NCI-H1436 (cell line): ENCODE measurements at places on chromosomes 11 and 22.
A peak's percentile ranks its signal among the peaks of the same experiment; 100 is the strongest.

- no peak for DNase-seq
Measured at GRCh38 chr11:95086836-95087570, 2.6 kb upstream of the ENDOD1 start.

DNA sequence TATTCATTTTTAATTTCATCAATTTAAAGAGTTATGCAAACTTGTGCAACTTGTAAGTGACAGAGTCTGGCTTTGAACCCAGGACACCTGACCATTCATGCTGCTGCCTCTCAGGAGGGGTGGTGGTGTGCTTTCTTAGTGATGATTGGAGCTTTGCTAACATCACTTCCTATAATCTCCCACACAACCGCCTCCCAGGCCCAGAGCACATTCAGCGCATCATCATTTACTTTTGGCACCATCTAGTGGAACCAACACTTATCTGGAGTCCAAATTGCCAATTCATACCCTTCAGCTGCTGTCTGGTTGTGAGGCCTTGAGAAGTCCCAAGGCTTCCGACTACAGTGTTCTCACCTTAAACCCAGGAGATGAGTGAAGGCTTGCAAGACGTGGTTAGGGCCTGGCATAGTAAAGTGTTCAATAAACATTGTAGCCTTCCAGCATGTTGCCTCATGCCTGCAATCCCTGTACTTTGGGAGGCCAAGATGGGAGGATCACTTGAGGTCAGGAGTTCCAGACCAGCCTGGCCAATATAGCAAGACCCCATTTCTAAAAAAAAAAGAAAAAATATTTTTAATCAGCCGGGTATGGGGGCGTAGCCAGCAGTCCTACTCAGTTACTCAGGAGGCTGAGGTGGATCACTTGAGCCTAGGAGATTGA lies 1.1 kb upstream of the TTLL1 start:
- DNase-seq = peak; percentile 44

DNA sequence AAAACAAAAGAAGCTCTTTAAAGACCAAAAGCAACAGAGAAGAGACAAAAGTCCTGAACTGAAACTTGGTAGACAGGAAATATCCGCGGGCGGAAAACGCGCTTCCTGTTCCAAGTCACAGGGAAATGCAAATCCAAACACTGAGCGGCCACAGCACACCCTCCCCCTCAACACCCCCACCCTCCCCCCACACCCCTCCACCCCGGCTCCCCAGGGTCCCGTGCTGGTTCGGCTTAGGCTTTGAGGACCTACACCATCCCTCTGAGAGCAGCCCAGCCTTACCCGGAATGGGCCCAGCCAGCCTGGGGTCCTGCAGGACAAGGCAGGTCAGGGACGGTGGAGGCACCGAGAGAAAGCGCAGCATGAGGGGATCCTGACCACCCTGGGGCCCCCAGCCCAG lies 160.4 kb downstream of the BRD1 start:
- no peak for DNase-seq

- no peak for DNase-seq
Measured at GRCh38 chr11:86500500-86501140, 125.9 kb downstream of the CCDC81 start.

DNA sequence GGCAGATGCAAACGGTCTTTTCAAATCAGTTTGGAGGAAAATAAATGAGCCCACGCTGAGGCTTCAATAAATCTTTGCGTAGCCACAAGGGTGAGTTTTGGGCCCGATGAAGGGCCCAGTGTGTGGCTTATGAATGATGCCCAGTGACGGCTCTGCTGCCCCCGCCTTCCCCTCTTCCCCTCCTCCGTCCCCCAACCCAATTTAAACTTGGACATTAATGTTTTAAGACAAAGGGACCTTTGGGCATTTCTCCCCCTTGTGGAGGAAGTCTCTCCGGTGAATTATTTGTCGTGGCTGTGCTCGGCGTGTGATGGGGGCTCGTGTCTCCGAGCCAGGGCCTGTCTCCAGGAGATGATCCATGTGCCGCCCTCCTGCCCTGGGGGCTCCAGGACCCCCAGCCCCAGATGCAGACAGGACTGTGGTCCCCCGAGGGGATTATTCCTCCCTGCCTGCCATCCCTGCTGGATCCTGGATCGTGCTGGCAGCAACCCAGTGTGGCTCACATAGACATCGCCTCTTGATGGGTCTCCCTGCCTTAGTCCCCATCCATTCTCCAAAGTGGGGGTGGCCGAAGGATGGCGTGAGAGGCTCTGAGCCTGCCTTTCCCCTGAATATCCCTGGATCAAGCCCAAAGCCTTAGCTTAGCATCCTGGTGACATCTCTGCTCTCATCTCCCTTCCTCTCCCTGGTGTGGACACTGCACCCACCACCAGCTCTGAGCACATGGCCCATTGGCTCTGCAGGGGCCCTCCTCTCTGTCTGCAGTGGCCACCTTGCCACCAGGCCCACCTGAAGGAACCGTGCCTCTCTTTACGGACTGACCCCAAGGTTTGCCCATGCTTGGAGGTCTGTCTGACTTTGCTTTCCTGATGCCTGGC lies 56.4 kb downstream of the SMIM38 start:
- no peak for DNase-seq

- no peak for DNase-seq
Measured at GRCh38 chr11:95149651-95150364, 60.2 kb downstream of the ENDOD1 start.

DNA sequence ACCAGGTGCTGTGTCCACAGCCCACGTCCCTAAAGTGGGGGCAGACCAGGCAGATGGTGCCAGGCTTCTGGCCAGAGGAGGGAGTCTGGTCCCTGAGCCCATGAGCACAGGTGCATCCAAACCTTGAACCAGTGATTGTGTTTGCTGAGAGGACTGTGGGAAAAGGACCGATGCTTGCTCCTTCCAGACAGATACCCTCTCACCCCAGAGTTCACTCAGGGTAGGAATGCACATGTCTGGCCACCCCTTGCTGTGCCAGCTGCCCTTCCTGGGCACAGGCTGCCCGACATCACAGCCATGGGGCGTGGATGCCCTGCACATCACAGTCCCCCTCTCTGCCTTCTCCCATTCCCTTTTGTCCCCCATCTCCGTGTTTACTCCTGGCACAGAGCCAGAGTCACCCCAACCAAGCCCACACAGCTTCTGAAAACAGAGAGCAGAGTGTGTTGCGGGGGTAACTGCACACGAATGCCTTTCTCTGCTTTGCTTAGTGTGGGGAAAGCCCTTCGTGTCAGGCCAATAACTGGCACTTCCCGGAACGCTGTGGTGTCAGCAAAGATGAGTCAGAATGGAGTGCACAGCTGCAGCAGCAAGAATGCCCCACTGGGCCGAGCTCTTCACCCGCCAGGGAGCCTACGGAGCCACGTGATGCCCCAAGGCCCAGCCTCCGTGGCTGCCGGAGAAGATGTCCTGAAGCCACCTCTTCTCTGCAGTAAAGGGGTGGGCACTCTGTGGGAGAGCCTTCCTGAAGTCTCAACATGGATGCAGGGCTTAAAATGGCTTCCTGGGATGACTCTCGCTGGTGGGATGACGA lies 7.6 kb downstream of the CARS1 start:
- DNase-seq = no peak

DNA sequence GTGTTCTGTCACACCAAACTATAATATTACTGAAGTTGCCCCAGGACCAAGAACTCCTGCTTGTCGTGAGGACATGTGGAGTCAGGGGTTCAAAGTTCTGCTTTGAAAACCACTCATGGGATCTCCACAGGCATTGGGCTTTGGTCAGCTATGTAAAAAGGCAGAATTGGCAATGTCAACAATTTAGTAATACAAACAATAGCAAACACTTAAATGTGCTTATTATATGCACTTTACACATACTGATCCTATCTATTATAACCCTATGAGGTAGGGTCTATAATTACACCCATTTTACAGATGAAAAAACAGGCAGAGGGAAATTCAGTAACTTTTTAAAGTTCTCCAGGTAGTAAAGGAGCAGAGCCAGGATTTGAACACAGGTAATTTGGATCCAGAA lies 94.6 kb downstream of the CCDC83 start:
- no peak for DNase-seq

DNA sequence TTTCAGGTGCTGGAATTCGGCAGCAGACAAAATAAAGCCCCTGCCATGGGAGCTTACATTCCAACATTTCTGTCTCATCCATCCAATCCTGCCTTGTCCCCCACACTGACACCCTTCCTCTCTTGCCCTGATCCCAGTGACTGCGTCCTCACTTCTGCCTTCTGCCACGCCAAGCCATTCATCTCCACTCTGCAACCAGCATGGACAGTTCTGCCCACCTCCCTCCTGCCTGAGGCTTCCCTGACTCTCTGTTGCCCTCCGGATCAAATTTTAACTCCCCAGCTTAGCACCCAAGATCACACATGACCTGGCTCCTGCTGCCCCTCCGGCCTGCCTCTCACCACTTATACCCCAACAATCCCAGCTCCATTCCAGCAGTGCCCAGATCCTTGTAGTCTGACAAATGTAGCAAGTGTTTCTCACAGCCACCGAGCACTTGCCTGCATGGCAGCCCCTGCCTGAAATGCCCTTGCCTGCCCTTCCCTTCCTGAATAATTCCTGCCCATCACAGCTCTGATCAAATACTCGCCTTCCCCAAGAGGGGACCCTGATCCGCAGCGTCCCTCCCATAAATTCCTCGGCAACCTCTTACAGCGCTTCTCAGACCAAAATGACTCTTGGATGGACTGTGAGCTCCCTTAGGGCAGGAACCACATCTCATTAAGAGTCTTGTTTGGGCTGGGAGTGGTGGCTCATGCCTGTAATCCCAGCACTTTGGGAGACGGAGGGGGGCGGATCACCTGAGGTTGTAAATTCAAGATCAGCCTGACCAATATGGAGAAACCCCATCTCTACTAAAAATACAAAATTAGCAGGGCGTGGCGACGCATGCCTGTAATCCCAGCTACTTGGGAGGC lies 2.3 kb downstream of the ACTN3 start:
- no peak for DNase-seq

DNA sequence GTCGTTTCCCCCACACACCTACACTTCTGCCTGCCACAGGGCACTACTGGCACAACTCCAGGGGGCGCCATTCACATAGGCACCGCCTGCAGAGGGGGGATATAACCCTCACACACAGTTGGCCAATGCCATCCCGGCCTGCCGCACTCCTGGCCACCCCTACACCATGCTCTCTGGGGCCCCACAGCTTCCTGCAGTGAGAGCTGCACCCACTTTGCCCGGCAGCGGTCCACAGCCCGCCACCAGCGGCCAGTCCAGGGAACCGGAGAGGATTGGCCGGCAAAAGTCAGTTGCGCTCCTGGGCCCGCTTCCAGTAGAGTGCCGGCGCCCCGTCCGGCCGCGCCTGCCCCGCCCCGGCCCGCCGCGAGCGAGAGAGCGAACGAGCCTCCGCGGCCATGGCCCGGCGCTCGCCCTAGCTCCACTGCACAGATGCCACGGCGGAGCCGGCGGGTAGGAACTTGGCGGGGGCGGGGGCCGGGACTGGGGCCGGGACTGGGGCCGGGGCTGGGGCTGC lies 25.6 kb upstream of the SUSD2 start:
- DNase-seq = peak; percentile 20

- DNase-seq = no peak
Measured at GRCh38 chr11:28632338-28632737, 524.1 kb downstream of the METTL15 start.

- no peak for DNase-seq
Measured at GRCh38 chr11:98409069-98409468, 611.7 kb upstream of the CNTN5 start.
